T follicular helper cell (primary cell): ENCODE measurements at places on chromosomes 5 and 9.

- no peak for DNase-seq
These were observed 164.2 kb downstream of the MEF2C start for GRCh38 chr5:88718736-88719135.

DNA sequence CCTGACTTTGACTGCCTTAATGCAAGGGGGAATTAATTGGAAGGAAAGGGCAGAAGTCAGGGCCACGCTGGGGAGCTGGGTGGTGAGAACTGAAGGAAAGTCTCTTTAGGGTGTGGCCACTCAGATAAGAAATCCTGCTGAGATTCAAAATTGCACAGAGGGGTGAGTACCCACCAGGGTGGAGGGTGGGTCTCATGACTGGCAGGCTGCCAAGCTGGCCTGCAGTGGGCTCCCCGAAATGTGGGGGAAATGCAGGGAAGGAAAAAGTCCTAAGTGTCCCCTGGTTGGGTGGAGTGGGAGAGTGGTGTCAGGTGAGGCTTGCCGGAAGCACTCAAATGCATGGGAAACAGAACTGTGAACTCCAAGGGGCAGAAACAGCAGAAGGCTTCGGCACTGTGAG is 24.1 kb downstream of the TSPAN17 start:
- DNase-seq: no peak

DNA sequence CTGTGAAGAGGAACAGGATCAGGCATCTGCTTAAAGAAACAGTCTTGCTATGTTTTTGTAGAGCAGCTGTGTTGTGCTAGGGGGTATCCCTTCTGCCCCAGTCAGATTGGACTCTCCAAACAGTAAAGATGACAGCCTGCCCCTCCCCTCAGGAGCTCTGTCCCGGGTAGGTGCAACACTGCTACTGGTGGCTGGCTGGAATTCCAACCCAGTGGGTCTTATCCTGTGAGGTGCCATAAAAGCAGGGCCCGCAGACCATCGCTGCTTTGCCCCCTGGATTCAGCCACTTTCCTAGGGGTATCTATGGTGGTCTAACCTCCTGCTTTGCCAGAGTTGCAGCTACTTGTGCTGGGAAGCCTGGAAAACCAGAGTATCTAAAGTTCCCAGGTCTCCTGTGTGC is 114.6 kb upstream of the PPP1R2B start:
- no peak for DNase-seq

GRCh38 chr9:363274-363612 is 148.6 kb downstream of the DOCK8 start:
- DNase-seq: no peak

- DNase-seq: no peak
These were observed 35.5 kb downstream of the ARHGEF37 start for GRCh38 chr5:149616727-149617285.

- DNase-seq: peak; percentile 86
These were observed at the start of gene RACK1 for GRCh38 chr5:181243564-181244343. Gene RACK1, minus strand, starts transcription at chr5:181243906. Its CDS starts 106 bp downstream, at chr5:181243800.

- no peak for DNase-seq
These were observed 23.9 kb downstream of the ISOC1 start for GRCh38 chr5:129118405-129118804.

GRCh38 chr5:11504886-11505193 is 399.4 kb downstream of the CTNND2 start:
- DNase-seq: no peak

- DNase-seq: no peak
These were observed 129.2 kb downstream of the LHFPL2 start for GRCh38 chr5:78519198-78519941.

- DNase-seq: no peak
These were observed 34.3 kb downstream of the MRPL36 start for GRCh38 chr5:1765141-1765879.

DNA sequence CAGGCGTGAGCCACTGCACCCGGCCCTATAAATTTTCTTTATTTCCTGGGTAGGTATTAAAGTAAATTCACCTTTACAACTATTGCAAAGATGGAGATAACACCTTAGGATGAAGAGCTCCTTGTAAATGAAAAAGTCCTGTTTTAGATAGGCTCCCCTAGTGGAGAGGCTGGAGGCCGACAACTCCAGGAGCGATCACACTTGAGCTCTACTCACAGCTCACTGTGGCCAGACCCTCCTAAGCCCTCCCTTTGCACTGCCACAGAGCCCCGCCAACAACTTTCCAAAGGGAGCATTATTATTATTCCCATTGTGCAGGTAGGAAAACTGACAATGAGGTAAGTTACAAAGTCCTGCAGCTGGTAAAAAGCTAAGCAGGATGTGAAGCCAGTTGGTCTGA is 139.1 kb upstream of the ERCC6L2 start:
- no peak for DNase-seq

GRCh38 chr9:130313103-130313858 is 47.7 kb downstream of the HMCN2 start:
- DNase-seq: no peak

DNA sequence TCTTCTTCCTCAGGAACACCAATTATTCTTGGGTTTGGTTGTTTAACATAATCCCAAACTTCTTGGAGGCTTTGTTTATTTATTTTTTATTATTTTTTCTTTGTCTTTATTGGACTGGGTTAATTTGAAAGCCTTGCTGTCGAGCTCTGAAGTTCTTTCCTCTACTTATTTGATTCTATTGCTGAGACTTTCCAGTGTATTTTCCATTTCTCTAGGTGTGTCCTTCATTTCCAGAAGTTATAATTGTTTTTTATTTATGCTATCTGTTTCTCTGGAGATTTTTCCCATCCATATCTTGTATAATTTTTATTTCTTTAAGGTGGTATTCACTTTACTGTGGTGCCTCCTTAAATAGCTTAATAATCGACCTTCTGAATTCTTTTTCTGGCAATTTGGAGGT is 8.8 kb upstream of the RIOK2 start:
- DNase-seq: no peak

GRCh38 chr5:128765448-128766061 is 199.7 kb upstream of the SLC27A6 start:
- DNase-seq: no peak

- no peak for DNase-seq
These were observed 2.9 kb downstream of the KLHL3 start for GRCh38 chr5:137733006-137733405.

DNA sequence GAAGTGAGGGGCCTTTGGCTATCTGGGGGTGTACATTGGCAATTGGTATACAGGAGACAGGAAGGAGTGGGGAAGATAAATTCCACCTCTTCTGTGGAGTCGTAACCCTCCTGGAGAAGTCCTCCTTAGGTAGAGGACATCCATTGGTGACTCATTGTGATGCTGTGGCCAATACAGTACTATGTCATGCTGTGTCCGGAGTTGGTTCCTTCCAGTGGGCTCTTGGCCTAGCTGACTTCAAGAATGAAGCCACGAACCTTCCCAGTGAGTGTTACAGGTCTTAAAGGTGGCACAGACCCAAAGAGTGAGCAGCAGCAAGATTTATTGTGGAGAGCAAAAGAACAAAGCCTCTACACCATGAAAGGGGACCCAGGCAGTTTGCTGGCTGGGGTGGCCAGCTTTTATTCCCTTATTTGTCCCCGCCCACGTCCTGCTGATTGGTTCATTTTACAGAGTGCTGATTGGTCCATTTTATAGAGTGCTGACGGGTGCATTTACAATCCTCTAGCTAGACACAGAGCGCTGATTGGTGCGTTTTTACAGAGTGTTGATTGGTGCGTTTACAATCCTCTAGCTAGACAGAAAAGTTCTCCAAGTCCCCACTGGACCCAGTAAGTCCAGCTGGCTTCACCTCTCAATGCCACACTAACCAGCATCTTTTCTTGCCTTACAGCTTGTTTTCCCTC is 37.3 kb upstream of the FBP1 start:
- no peak for DNase-seq
